BJ (cell line): ENCODE measurements at places on chromosomes 3 and 15. TPM values are rescaled to one million over a fixed set of nuclear protein-coding genes. Genes with fewer than 3 reads are reported as not detected.
A peak's percentile ranks its signal among the peaks of the same experiment; 100 is the strongest.

GRCh38 chr3:126106336-126107202, 22.6 kb upstream of the SLC41A3 start:
- no peak for DNase-seq

GRCh38 chr3:171346582-171347300, 113.5 kb downstream of the TNIK start:
- no peak for DNase-seq

- DNase-seq = no peak
Observed at GRCh38 chr3:58419780-58420507, 13.7 kb downstream of the PDHB start.

Gene CHST13
- not detected in 2 replicates for polyA plus RNA-seq

Gene CYP8B1
- polyA plus RNA-seq = not detected in 2 replicates

Gene TMC3
- not detected in 2 replicates for polyA plus RNA-seq

DNA sequence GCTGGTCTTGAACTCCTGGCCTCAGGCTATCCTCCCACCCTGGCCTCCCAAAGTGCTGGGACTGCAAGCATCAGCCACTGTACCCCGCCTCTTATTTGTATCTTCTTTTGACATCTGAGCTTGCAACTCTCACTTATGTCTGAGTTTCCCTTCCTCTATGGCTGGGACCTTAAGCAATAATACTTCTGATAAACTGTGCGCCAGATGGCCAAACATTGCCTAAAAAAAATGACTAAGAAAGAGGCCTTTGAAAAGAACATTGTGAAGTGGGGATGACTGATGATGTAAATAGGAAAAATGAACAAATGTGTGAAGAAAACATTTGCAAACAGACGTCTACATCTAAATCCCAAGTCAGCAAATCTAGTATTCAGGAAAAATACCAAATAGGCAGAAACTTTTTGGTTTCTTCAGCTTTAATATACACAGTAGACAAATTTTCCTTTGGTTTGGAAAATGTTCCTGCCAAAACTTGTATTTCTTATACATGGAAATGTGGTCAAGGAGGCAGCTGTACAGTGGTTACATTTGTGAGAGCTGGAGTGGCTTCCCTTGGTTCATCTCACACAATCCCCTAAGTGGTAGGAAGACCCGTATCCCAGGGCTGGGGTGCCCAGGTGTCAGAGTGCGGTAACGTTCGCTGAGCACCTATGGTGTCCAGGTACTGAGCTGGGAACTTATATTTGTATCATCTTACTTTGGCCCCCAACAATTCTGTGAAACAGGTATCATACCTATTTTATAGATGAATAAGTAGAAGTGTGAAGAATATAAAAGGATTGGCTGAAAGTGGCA, 11.6 kb upstream of the TFRC start:
- no peak for DNase-seq

GRCh38 chr3:111338059-111338698, 203.8 kb upstream of the CD96 start:
- DNase-seq = no peak

GRCh38 chr3:16070707-16071106, 103.8 kb upstream of the GALNT15 start:
- no peak for DNase-seq

Gene CAMK2N2
- 0.17 and 0.28 TPM in 2 replicates for polyA plus RNA-seq

GRCh38 chr3:37259291-37259690, 84.9 kb upstream of the LRRFIP2 start:
- no peak for DNase-seq

Gene PIGZ
- 3.8 and 7.0 TPM in 2 replicates for polyA plus RNA-seq

DNA sequence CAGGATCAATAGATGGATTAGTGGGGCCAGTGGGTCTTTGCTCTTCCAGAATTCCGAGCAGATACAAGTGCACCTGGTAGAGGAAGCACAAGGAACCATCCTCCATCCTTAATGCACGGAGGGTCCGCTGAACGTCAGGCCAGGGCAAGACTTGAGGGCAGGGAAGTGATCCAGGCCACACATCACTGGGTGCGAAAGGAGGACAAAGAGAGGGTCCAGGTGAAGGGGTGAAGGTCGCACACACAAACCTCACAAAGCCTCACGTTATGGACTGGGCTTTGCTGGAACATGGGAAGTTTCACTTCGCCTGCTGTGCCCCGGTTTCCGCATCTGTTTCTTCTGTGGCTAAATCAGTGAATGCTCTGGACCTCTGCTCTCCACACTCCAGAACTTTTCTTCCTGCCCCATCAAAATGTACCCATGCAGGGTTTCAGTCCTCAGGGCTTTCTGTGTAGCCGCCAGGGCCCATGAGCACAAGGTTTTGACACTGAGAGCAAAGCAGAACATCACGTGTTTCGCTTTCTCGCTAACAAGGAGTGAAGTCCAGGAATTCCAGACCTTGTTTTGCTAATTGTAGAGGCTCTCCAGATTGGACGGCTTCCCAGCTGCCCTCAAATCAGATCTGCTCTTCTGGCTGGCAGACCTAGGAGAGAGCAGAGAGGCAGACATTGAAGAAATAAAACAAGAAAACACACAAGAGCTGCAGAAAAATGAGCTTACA, 56.3 kb downstream of the KLF15 start:
- DNase-seq = no peak

- DNase-seq = no peak
Observed at GRCh38 chr15:101305820-101306255, 10.8 kb upstream of the SNRPA1 start.

GRCh38 chr15:37142371-37142770, 42.0 kb upstream of the MEIS2 start:
- DNase-seq = no peak

DNA sequence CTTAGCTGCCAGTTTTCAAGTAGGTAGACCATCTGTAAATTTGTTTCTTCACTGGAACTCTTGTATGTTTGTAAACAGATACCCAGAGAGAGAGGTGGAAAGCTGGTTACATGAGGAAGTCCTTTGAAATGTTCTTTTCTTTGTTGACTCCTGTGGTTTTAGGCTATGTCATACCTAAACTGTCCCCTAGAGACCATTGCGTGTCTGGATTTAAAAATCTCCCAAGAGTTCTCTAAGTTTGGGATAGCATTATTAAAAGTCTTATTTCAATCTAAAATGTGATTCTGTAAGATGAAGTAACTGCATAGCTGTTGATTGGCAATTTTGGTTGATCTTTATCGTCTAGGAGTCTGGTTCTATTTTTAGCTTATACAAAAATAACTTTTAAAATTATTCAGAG, 127.2 kb downstream of the GHSR start:
- DNase-seq = no peak

Gene CMTM6
- polyA plus RNA-seq = 22.8 and 47.4 TPM in 2 replicates

Gene DNAJA4
- polyA plus RNA-seq = 2.8 and 4.1 TPM in 2 replicates

- peak; percentile 74 for DNase-seq
Observed at GRCh38 chr3:185820973-185821758, 3.7 kb downstream of the IGF2BP2 start.

DNA sequence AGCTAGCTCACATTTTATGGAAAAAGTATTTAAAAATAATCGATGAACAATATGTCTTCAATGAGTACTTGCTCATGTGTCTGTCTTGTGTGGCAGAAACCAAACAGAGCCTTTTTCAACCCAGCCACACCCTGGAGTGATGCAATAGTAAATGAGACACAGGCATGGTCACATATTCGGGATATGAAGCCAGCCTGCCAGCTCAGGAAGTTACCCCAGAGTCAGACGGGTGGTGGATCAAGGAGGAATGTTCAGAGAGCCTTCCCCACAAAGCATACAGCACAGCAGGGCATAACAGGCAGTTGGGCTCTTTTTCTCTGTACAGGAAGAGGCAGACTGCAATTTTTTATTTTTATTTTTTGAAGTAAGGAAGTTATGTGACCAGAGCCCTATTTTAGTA, 27.3 kb downstream of the LARP6 start:
- DNase-seq = peak; percentile 78

DNA sequence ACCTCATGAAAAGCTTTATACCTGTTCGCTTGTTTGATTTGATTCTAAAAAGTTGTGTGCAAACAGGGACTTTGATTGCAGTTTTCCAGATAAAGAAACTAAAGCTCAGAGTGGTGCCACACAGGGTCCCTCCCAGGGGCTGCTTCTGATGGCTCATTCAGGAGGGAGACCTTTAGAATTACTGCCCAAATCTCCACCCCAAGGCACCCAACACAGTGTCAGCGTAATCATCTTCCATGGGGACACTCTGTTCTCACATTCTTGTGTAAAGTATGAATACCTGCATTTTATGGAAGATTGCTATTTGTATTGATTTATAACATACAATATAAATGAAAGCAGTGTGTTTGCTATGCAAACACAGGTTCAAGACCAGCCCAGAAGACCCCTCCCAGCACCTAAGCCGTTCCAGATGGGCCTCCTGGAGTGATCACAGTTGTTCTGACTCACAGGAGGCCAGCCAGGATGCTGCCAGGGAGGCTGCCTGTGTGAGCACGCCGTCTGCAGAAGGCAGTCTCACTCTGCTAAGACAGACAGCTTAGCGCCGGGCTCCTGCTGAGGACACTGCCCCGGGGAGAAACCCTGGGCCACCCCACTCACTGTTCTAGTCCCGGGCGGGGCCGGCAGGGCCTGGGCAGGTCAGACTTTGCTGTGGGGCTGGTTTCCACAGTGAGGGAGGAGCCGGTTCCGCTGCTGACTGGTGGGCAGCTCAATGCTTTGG, 185.6 kb downstream of the FAM43A start:
- peak; percentile 76 for DNase-seq

Gene PRR20G
- polyA plus RNA-seq = not detected in 2 replicates

DNA sequence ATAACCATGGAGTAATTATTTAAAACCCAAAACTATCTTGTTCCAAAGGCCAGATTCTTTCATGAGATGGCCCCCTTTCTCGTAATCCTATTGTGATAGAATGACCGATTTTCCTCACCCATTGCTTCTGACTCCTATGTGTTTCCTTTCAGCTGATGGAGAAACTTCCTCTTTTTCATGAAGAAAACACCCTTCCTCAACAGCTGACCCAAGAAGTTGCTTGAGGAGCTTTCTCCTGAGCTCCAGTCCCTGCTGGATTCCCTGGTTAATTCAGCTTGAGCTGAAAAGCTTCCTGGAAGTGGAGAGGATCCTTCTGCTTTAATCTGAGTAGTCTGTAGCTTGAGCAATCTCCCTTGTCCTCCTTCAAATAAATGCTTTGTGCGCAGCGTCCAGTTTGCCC, 75.0 kb downstream of the BFSP2 start:
- DNase-seq = no peak

GRCh38 chr3:48423883-48424695, 5.8 kb downstream of the PLXNB1 start:
- DNase-seq = no peak

GRCh38 chr15:40940296-40940801, 11.2 kb downstream of the DLL4 start:
- DNase-seq = no peak

DNA sequence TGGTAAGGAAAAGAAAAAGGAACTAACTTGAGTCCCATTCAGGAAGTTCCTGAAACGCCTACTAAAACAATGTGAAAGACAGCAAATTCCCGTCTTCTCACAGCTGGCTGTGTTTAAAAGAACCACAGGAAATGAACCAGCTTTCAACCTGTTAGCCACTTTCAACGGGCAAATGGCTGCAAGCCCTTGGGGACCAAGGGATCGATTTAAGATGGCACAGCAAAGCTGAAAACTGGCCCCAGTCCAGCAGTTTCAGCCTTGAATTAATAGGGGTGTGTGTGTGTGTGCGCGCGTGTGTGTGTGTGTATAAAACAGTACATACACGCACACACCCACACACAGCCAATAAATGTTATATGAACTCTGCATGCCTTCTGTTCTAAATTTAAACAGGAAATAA, 168.7 kb upstream of the TMCO5A start:
- DNase-seq = no peak

DNA sequence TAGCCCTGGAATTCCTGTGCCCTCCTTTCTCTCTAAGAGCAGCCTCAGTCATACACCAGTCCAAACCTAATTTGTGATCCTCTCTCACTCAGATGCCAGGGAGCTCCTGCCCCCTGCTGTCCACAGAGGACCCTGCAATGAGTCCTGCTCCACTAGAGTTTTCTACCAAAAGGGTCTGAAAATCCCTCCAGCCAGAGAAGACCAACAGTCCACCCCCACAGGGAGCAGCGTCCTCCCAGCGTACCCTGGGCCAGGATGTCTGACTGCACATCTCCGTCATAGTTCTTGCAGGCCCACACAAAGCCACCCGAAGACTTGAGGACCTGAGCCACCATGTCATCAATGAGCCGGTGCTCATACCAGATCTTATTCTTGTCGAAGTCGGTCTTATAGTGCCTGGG, 15.4 kb downstream of the IDH2 start:
- no peak for DNase-seq

Gene P3H2
- polyA plus RNA-seq = 13.5 and 24.1 TPM in 2 replicates

Gene CEMIP
- polyA plus RNA-seq = 497 and 725 TPM in 2 replicates

GRCh38 chr3:151504606-151505005, 43.7 kb upstream of the IGSF10 start:
- DNase-seq = no peak

GRCh38 chr3:187722206-187722612, 19.9 kb upstream of the RTP2 start:
- no peak for DNase-seq
